Prostate gland (tissue), 2 donors: ENCODE measurements at places on chromosomes 3 and 15. TPM values are rescaled to one million over a fixed set of nuclear protein-coding genes. Genes with fewer than 3 reads are reported as not detected.
A peak's percentile ranks its signal among the peaks of the same experiment; 100 is the strongest.

DNA sequence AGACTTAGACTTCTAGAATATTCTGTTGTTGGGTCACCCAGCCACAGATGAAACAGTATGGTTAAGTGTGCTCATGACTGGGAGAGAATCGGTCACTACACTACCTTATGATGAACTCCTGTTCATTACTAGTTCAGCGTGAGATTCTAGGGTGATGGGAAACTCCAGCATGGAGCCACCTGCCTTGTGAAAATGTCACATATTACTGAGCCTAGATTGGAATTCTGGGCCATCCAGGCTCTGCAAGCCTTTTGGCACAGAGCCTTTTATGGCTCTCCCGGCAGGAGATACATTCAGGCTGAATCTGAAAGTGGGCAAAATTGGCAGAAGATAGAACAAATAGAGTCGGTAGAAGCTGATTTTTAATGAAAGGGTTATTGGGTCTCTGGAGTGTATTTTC, 19.0 kb downstream of the NANOGP8 start:
- no peaks in the 10 kb centered on the region for H3K4me1 ChIP-seq
- H3K4me3 ChIP-seq: no peak overlapping the region
- no peaks in the 10 kb centered on the region for H3K36me3 ChIP-seq
- no peak for DNase-seq
- H3K27ac ChIP-seq: no peak overlapping the region

DNA sequence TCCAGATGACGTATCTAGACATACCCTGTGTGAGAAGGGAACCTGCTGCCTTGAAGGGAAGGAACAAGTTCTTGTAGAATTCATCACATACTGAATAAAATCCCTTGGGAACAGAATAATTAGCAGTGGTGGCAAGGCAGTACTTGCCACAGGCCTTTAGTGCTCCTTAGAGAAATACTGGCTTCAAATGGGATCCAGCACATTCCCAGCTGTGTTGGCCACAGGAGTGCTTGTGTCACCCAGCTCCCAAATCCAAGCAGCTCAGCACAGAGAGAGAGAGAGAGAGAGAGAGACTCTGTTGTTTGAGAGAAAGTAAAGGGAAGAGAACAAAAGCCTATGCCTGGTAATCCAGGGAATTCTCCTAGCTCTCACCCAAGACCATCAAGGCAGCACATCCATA, 969.0 kb upstream of the ALCAM start:
- no peaks in the 10 kb centered on the region for H3K27me3 ChIP-seq
- H3K4me1 ChIP-seq: no peaks in the 10 kb centered on the region
- H3K4me3 ChIP-seq: no peak overlapping the region
- no peak for DNase-seq
- no peaks in the 10 kb centered on the region for H3K36me3 ChIP-seq
- no peak overlapping the region for H3K27ac ChIP-seq

DNA sequence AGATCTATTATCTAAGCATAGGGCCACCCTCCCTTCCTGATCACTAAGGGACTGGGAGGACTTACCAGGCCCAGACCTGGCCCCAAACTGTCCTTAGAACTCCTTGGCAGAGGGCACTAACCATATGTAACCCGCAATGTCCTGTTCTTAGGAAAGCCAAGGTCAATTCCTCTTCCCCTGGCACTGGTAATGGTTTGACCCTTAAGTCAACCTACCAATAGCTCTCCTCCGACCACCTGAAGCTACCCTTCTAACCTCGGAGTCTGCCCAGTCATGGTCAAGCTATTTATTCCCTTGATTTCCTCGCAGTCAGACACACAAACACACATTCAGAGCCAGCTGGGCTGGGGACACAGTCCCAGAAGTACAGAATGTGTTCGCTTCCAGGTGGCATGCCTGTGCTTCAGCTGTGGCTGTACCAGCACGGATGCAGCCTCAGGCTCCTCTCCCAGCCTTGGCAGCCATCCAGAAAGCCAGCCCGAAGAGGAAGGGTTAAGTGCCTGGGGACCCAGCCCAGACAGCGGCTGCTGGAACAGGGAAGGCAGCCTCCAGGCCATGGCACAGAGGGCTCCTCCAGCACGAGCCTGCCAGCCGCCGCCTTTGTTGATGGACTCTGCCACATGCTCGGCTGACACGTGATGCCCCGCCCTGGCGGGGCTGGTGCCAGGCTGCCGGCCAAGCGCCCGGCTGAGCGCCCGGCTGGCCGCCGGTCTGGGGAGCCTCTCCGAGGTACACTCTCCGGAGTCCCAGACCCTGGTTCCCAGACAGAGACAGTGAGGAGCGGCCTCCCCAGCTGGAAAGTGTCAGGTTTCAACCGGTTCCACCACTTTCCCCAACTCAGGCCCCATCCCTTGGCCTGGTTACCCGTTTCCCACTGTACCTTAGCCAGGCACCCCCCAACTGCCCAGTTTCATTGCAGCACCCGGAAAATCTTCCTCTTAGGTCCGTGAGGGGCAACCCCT, 5.5 kb downstream of the BMF start:
- no peak overlapping the region for H3K4me3 ChIP-seq
- peaks cover 65% of the 10 kb centered on the region for H3K4me1 ChIP-seq
- H3K27me3 ChIP-seq: no peaks in the 10 kb centered on the region
- H3K27ac ChIP-seq: peak overlapping the region; percentile 85
- no peaks in the 10 kb centered on the region for H3K36me3 ChIP-seq
- DNase-seq: peak; percentile 96

DNA sequence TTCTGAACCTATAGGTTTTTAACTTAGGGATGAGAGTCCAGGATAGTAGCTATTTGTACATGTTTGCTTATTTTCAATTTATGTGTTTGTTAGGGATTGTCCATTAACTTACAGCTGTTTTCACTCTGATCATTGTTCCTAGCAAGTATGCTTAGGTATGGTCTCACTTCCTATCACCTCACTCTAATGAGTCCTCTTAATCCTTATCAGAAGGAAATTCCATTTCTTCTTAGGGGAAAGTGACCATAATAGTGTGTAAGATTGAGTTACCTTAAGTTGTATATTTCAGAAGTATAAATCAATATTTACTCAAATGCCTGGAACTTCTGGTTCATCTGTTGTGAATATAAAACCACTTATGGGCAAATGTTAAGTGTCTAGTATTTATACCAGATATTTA, 53.0 kb downstream of the PIAS1 start:
- peaks cover 3% of the 10 kb centered on the region for H3K4me1 ChIP-seq
- no peak for DNase-seq
- no peak overlapping the region for H3K27ac ChIP-seq
- H3K4me3 ChIP-seq: no peak overlapping the region

GRCh38 chr15:66040211-66040892, 171.1 kb downstream of the RAB11A start:
- no peaks in the 10 kb centered on the region for H3K4me1 ChIP-seq
- no peak overlapping the region for H3K4me3 ChIP-seq
- peaks cover 4% of the 10 kb centered on the region for H3K27me3 ChIP-seq
- no peak overlapping the region for H3K27ac ChIP-seq
- no peak for DNase-seq

GRCh38 chr15:70121624-70122302, 24.0 kb upstream of the TLE3 start:
- H3K4me3 ChIP-seq: no peak overlapping the region
- DNase-seq: peak; percentile 82

- no peaks in the 10 kb centered on the region for H3K4me1 ChIP-seq
- no peaks in the 10 kb centered on the region for H3K27me3 ChIP-seq
- DNase-seq: no peak
These were observed 5.9 kb upstream of the NMD3 start for GRCh38 chr3:161215185-161215584.

DNA sequence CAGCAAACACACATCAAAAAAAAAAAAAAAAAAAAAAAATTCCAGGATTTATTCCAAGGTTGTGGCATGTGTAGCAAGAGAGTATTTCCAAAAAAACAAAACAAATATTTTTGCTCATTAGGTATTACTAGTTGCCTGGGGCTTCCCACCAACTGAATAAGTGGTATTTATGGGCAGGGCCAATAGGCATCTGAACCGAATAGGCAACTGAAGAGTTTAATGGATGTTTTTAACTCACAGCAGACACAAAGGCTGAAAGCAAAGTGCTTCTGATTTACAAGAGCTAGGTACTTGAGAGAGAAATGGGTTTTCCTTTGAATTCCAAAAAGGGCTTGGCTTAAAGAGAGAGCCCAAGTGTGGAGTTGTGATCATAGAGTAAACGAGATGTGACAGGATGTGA, 21.4 kb downstream of the EIF4E3 start:
- DNase-seq: no peak
- H3K27me3 ChIP-seq: no peaks in the 10 kb centered on the region
- no peak overlapping the region for H3K27ac ChIP-seq
- H3K4me1 ChIP-seq: no peaks in the 10 kb centered on the region
- no peaks in the 10 kb centered on the region for H3K36me3 ChIP-seq
- H3K4me3 ChIP-seq: no peak overlapping the region

- no peaks in the 10 kb centered on the region for H3K36me3 ChIP-seq
- no peaks in the 10 kb centered on the region for H3K4me1 ChIP-seq
- H3K27ac ChIP-seq: no peak overlapping the region
- no peaks in the 10 kb centered on the region for H3K27me3 ChIP-seq
- no peak overlapping the region for H3K4me3 ChIP-seq
- DNase-seq: no peak
These were observed 81.4 kb downstream of the TOP2B start for GRCh38 chr3:25583343-25583742.

GRCh38 chr3:9778143-9779074, 8.7 kb upstream of the CAMK1 start:
- no peak overlapping the region for H3K27ac ChIP-seq
- H3K4me1 ChIP-seq: no peaks in the 10 kb centered on the region
- H3K4me3 ChIP-seq: no peak overlapping the region
- H3K36me3 ChIP-seq: no peaks in the 10 kb centered on the region

- no peak for DNase-seq
- H3K4me1 ChIP-seq: no peaks in the 10 kb centered on the region
- H3K4me3 ChIP-seq: no peak overlapping the region
- no peak overlapping the region for H3K27ac ChIP-seq
- no peaks in the 10 kb centered on the region for H3K36me3 ChIP-seq
- no peaks in the 10 kb centered on the region for H3K27me3 ChIP-seq
These were observed 103.0 kb downstream of the CFAP20DC start for GRCh38 chr3:58946875-58947274.

GRCh38 chr3:39900462-39901002, 91.1 kb downstream of the MYRIP start:
- no peaks in the 10 kb centered on the region for H3K27me3 ChIP-seq
- no peaks in the 10 kb centered on the region for H3K4me1 ChIP-seq
- H3K4me3 ChIP-seq: no peak overlapping the region
- no peak overlapping the region for H3K27ac ChIP-seq
- no peaks in the 10 kb centered on the region for H3K36me3 ChIP-seq

Gene CLRN1
- 0.23 TPM for total RNA-seq

Gene LDHAL6B
- not detected for total RNA-seq

Gene GOLGA8S
- total RNA-seq: 0.05 TPM

Gene CIAO2A
- total RNA-seq: 133 TPM
